ENCODE measurements at places on chromosomes 3 and 15.

- DNase-seq, result no peak
These were observed 117.9 kb upstream of the IL12A start for GRCh38 chr3:159870723-159871122.

GRCh38 chr15:62572797-62573196 lies 407.7 kb upstream of the C2CD4B start:
- no peak for DNase-seq

GRCh38 chr3:40770061-40770460 lies 245.3 kb downstream of the ZNF621 start:
- no peak for DNase-seq

DNA sequence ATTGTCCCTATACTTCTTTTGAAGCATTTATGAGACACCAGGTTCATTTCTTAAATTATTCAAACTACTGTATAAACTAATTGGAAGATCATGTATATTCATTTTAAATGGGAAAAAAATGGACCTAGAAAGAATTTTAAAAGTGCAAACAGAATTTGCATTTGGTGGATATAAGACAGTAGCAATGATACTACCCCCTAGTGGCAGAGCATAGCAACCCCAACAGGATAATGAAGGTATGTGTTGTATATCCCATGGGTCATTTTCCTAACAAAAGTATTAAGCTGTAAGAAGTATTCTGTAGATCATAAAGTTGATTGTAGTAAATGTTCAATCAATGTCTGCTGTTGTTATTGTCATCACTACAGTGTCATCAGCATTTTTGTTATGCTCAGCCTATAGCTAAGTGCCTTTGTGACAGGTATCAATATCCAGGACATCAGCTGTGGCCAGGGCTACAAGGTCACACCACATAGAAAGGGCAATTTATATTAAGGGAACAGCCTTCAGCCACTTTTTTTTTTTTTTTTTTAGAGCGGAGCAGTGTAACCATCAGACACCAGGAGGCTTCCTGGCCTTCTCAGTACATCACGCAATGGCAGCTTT lies 175.8 kb downstream of the FOXB1 start:
- DNase-seq, result no peak

- DNase-seq, result no peak
These were observed 10.0 kb upstream of the HPS3 start for GRCh38 chr3:149119466-149119865.

- no peak for DNase-seq
These were observed 119.7 kb upstream of the IGSF10 start for GRCh38 chr3:151580591-151580990.

- no peak for DNase-seq
These were observed 6.5 kb downstream of the CHST13 start for GRCh38 chr3:126530171-126531050.

DNA sequence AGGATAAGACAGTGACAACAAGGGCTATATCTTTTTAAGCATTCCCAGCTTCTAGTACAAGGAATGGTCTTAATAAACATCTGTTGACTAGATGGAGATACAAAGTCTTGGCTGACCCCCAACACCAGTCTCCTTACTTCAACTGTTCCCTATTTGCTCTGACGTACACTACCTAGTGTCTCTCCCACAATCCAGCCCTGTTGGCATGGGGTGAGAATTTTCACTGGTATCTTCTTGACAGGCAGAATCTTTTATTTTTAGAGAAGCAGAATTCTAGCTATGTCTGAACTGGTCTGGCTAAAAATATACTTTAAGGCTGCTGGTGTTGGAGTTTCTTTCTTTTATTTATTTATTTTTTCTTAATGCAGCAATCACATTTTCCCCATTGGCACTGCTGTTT lies 82.0 kb downstream of the ETFA start:
- no peak for DNase-seq

GRCh38 chr3:157868946-157869345 lies 237.3 kb downstream of the SHOX2 start:
- no peak for DNase-seq

DNA sequence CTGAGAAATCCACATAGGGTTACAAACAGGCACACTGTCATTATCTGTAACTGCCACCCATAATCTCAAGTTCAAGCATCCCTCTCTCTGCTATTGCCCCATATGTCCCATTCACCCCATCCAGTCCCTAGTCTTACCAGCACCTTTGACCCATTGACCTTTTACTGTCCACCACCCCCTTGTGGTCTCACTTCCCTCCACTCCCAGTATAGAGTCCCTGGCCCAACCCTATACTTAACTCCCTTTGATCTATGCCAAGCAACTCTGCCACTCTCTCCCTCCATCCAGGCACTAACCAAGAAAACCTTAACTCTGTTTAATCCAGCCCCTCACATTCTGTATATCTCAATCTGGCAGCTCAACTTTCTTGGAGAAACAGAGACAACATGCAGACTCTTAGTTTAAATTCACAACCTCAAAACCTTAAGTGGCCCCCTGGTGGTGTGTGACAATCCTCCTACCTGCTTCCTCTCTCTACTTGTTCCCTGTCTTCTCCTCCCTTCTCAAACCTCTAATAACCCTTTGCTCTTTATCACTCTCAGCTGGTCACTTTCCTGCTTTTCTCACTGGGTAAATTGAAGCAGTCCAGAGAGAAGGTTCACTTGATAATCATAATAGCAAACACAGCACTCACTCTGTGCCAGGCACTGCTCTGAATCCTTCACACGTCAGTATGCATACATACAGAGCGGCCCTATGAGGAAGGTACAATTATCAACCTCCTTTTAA lies 162.7 kb downstream of the STT3B start:
- DNase-seq, result no peak

DNA sequence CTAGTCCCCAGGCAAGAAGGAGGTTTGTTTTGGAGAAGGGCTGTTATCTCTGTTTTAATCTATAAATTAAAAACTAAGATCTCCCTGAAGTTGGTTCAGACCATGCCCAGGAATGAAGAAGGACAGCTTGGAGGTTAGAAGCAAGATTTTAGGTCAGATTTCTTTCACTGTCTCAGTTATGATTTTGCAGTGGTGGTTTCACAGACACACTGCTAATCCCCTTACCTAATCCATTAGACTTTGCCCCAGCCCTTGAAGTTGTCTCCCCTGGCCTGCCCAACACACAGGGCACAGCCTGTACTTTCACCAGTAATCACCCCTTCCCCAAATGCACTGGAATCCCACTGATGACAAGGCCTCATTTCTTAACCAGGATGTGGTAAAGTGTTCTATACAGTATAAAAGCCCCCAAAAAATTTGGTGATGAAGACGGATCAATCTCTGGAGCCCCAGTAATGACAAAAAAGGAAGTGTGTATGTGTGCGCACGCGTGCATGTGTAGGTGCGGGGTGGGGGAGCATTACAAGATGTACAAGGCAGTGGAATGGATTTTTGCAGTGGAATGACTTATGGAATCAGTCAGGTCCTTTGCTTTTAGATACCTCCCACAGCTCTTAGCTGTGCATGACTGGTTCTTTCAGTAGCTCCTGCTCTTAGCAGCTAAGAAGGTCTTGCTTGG lies 73.1 kb upstream of the TERB2 start:
- DNase-seq, result no peak

DNA sequence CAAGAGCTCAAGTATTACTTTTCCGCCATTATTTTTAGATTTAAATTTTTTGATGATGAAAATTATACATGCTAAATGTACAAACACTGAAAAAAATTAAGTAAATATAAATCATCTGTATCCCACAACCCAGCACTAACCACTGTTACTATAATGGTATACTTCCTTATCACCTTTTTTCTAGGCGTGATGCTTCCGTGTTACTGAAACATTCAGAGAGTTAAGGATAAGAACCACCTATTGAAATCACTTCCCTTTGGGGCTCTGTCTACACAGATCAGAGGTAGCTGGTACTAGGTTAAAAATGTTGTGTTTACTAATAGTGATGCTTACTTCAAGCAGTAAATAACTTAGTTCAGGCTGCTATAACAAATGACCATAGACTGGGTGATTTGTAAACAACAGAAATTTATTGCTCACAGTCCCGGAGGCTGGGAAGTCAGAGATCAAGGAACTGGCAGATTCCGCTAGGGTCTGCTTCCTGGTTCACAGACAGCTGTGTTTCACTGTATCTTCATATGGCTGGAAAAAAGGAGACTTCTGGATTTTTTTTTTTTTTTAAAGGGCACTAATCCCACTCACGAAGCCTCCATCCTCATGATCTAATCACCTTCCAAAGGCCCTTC lies 6.4 kb downstream of the SNX4 start:
- no peak for DNase-seq

- DNase-seq, result peak; percentile 19
These were observed 512.3 kb downstream of the MCTP2 start for GRCh38 chr15:94743668-94744067.

DNA sequence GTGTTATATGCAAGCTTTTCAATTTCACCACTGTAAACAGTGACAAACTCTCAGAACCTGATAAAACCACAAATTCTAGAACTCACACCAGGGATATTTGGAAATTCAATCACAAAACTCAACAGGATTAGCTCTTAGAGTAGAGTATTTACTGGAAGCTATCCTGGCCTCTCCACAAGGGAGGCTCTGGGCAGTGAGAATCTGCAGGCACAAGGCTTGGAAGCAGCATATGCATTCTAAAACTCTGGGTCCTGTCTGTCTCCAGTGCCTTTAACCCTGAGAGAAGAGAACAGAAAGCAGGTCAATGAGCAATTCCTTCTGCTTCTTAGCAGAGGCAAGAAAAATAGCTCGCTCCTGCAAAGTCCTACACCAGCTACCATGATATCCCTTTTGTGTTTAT lies 23.4 kb downstream of the PLSCR4 start:
- no peak for DNase-seq

GRCh38 chr15:66040211-66040892 lies 171.1 kb downstream of the RAB11A start:
- no peak for DNase-seq

GRCh38 chr3:166307756-166308350 lies 470.6 kb upstream of the BCHE start:
- no peak for DNase-seq
